ENCODE measurements at places on chromosomes 6 and 20.

DNA sequence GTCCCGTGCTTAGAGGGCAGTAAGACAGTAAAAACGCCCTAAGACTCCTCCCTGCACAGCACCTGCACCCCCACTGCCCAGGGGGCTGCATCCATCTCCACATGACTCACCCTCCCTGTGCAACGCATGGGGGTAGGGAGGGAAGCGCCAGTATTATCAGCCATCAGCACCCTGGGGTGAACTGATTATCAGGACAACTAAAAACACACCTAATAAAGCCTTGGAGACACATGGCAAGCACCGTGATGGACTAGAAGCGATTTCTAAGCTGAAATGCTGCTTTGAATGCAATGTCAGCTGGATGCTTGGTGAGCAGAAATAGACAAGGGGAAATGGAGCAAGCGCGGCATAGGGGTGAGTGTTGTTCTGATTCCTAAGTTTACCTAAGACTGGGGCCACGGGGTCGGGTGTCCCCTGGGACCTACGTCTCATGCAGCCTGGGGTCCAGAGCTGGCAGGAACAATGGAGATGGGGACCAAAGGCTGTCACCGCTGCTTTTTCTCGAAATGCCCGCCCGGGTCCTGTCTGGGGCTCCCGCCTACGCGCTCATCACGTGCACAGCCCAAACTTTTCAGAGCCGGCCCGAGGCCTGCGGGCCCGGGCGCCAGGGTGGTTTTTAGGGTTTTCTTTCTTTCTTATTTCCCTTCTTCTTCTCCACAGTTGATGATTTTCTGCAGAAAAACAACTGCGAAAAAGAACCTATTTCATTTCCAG, 702 bp upstream of the TNFAIP3 start:
- DNase-seq = no peak

- no peak for DNase-seq
Observed at GRCh38 chr20:43681468-43681942, 14.6 kb downstream of the MYBL2 start.

- no peak for DNase-seq
Observed at GRCh38 chr20:43919686-43920403, 5.2 kb downstream of the TOX2 start.

- DNase-seq = no peak
Observed at GRCh38 chr6:156876302-156876701, 99.1 kb downstream of the ARID1B start.

DNA sequence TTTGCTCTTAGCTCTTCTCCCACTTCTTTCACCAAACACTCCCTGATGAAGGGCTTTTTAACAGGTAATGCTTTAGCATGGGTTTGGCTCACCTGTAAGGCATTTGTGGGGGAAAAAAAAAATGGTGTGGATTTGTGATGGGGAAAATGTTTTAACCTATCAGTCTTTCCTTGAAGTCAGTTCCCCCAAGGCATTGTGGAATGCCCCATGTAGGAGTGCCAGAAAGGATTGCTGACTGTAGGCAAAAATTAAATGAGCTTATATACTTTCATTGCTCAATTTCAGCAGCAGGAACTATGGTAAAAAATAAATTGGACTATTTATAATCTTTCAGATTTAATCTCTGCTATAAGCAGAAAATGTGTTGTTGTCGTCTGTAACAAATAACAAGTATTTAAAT, 10.6 kb upstream of the SASH1 start:
- no peak for DNase-seq

GRCh38 chr6:160427312-160428068, 79.3 kb downstream of the SLC22A3 start:
- no peak for DNase-seq

- no peak for DNase-seq
Observed at GRCh38 chr6:135004399-135004798, 50.2 kb downstream of the HBS1L start.

DNA sequence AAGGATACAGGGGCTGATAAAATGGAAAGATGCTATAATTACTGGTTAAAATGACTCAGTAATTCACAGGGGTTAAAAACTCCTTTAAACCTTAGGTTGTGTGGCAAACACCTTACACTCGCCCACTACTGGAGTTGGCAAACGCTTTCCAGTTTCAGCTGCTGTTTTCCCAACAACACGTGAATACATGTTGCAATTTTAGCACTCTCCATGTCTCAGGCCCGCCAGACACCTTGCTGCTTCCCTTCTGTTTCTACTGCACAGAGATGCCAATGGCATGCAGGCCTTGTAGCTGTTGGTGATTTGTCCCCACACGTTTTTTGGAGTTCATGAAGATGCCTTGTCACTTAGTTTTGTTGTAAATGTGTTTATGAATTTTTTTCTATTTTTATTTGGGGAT, 5.3 kb upstream of the TTPAL start:
- no peak for DNase-seq

GRCh38 chr20:57180954-57181353, 85.5 kb downstream of the BMP7 start:
- no peak for DNase-seq

DNA sequence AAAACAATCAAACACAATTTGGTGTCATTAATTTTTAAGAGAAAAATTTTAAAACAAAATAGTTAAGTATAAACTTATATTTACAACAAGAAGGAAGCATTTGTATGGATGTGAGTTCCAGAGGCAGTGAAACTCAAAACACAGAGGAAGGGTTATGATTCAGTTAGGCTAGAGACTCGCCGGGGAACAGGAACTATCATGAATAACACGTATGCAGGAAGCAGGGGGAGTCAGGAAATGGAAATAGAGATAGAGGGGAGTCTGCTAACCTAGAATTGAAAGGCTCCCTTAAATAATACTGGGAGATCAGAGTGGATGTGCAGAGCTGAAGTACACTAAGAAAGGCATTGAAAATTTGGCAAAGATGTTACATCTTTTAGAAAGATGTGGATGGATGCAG, 14.2 kb upstream of the HLA-DRB1 start:
- DNase-seq = no peak

GRCh38 chr20:62897666-62898065, 28.6 kb downstream of the DIDO1 start:
- DNase-seq = no peak

- DNase-seq = no peak
Observed at GRCh38 chr6:85408039-85408438, 41.8 kb upstream of the NT5E start.

DNA sequence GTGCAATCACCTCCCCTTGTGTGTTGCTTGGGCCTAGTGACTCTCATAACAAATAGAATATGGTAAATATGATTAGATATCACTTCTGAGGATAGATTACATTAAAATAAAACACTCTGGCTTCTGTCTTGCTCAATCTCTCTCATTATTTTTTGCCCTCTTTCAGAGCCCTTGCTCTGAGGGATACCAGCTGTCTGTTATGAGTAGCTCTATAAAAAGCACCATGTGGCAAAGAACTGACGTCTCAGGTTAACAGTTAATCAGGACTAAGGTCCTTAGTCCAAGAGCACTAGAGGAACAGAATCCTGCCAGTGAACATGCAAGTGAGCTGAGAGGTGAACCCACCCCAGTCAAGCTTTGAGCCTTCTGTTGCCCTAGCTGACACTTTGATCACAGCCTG, 402.2 kb upstream of the HTR1E start:
- no peak for DNase-seq

GRCh38 chr20:62905536-62906117, 20.7 kb downstream of the DIDO1 start:
- no peak for DNase-seq

GRCh38 chr6:108710030-108710429, 138.2 kb upstream of the ARMC2 start:
- no peak for DNase-seq

- no peak for DNase-seq
Observed at GRCh38 chr20:63831993-63832686, 1.1 kb upstream of the ZBTB46 start.

GRCh38 chr6:33714385-33715040, 3.0 kb upstream of the UQCC2 start:
- DNase-seq = no peak

- DNase-seq = no peak
Observed at GRCh38 chr6:111894951-111895350, 21.7 kb upstream of the FYN start.

DNA sequence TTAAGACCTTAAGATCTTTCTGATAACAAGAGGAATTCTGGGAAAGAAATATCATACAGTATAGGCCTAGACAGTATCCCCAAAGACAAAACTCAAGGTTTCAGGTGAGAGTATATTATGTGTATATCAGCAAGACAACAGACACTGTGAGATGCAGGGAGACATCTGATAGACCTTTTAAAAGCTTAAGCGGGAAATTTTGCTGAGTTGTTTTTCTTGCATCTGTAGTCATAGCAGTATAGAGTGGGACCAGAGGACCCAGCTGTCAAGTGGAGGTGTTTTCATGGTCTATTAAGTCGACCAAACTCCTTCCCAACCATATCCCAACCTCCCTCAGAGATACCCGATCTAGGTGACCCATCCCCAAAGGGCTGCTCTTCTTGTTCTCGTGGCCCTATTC, 98.1 kb upstream of the THEMIS start:
- no peak for DNase-seq

DNA sequence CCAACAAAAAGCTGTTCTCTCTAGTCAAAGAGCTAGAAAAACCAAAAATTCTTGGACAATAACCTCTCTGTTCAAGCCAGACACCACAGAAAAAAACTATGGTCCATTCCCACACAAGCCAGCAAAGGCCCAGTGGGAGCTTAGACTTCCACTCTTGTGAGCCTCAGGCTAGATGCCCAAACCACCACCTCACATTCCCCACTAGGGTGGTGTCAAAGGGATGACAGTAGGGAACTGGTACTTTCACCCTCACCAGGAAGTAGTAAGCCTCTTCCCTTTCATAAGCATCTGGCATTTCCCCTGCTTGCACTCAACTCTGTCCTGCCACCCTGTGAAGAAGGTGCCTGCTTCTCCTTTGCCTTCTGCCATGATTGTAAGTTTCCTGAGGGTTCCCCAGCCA, 58.4 kb upstream of the RNF217 start:
- DNase-seq = no peak

- DNase-seq = no peak
Observed at GRCh38 chr6:82367704-82368103, 4.1 kb downstream of the TPBG start.

DNA sequence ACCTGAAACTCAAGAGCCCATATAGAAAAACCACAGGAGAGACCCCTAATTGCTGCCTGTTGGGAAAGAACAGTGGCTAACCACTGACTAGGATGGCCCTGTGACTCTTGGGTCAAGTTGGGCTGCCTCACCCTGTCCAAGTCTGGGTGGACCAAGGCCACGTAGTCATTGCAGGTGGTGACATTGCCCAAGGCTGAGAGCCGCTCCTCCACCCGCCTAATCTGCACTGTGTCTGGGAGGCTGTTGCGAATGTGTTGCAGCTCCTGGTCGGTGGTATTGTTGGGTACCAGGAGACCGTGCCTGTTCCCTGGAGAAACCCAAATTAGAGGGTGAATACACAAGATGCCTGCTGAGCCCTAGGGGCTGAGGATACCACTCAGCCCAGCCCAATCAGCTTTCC, 2.6 kb upstream of the MMP24OS start:
- no peak for DNase-seq

- no peak for DNase-seq
Observed at GRCh38 chr20:37941332-37941731, 38.4 kb downstream of the VSTM2L start.

GRCh38 chr6:46657642-46658041, 4.9 kb downstream of the SLC25A27 start:
- DNase-seq = no peak

DNA sequence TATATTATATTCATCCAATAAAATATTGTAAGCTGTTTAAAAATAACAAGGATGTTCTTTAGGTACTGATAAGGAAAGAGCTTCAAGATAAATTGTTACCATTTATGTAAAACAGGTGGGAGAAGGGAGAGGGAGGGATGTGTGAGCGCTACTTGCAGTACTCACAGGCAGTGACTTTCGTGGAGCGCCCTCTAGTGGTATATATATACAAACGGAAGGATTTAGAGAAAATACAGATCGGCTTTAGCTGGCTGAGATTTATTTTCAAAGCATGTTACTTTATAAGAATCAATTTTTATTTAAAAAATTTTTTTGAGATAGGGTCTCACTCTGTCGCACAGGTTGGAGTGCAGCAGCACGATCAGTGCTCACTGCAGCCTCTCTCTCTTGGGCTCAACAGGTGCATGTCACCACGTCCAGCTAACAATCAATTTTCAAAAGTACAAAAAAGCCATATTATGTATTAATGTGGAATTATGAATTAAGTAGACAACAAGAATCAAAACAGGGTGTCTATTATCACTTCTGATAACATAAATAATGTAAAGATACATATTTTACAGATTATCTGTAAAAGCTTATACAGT, 3.3 kb upstream of the MOG start:
- DNase-seq = no peak

Measured in stimulated activated CD8-positive, alpha-beta memory T cell treated with anti-CD3 and anti-CD28 coated beads, Interleukin-15, amount 100 ng/mL, for 1 hour (primary cell).